Non-pigmented ciliary epithelial cell (primary cell): ENCODE measurements at places on chromosomes 16 and 17.

- DNase-seq = peak; percentile 67
Observed at GRCh38 chr16:70778901-70779309, 22.1 kb downstream of the VAC14 start.

DNA sequence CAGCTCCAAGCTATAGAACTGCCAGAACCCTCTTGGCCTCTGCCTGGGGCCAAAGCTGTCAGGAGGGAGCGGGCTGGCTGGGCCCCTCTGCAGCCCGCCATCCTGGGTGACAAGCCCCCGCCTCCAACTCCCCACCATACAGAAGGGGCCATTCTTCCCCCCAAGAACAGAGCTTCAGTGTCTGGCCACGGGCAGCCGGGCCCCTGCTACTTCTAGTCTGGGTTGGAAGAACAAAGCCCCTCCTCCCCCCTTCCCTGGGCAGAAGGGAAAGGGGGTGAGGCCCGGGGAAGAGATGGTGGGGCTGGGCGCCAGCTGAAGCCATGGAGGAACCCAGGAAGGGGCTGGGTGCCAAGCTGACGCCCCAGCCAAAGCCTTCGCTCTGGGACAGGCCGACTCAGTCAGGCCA, 9.0 kb downstream of the NAT9 start:
- no peak for DNase-seq

DNA sequence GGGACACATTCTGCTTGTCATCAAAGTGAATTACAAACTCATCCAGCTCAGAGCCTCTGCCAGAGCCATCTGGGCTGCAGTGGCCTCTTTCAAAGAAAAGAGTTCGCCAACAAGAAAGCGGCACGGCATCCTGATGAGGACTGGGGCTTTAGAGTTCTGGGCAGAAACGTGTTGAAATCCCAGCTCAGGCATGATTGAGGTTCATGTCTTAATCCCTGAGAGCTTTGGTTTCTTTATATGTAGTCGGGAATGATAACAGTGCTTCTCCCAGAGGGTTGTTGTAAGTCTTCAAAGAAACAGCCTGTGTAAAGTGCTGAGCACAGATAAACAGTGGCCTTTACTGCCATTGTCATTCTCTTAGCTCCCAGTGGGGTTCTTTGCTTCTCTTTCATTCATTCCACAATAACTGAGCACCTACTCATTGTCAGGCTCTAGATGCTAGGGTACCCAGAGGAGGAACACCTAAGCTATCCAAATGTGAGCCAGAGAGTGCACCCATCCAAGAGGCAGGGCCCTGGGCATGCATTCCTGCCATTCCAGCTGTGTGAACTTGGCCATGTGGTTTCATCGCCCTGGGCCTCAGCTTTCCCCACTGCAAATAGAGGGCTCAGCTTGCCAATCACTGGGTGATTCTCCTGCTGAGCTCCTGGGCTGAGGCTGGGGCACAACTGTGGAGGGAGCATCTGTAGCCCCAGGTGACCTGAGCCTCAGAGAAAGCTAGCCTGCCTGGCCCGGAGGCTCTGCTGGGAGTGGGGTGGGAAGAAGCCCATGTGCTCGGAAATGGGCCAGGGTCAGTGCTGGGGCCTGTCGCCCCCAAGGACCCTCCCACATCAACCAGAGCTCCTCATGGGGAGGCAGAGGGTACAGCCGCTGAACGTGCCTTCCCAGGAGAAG, 38.3 kb upstream of the CRHR1 start:
- no peak for DNase-seq

- no peak for DNase-seq
Observed at GRCh38 chr16:89598199-89598598, 15.2 kb upstream of the DPEP1 start.

DNA sequence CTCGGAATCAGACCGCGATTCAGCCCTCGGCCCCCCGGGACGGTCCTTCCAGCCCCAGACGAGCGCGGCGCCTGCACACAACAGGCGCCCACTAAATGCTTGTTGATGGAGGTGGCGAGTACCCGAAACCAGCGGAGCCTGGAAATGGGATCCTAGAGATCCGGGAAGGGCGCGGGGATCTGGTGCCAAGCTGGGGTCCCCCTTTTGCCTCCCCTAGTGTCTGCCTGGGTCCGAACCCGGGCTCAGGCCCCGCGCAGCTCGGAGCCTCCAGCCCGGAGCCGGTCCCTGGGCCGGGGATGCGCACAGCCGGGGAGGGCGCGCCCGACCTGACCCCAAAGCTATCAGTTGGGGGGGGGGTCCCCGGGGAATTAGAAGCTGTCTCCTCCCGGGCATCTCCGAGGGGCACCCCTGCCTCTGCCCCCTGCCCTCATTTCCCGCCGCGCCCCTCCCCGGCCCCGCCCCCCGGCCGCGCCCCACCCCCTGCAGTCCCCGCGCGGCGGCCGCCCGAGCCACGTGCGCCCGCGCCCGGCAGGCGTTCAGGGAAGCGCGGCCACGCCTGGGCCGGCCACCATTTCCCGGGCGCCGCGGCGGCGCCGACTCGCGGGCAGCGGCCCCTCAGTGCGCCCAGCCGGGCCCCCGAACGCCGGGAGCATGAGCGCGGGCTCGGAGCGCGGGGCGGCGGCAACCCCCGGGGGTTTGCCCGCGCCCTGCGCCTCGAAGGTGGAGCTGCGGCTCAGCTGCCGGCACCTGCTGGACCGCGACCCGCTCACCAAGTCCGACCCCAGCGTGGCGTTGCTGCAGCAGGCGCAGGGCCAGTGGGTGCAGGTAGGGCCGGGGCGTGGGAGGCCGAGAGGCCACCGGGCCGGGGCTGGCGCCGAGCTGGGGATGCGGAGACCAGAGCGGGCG, at the start of gene CPNE7:
Gene CPNE7, plus strand, starts transcription at position 512 of the 906 bp plus-strand sequence. Its CDS starts 140 bp downstream, at position 652.
- DNase-seq = no peak

DNA sequence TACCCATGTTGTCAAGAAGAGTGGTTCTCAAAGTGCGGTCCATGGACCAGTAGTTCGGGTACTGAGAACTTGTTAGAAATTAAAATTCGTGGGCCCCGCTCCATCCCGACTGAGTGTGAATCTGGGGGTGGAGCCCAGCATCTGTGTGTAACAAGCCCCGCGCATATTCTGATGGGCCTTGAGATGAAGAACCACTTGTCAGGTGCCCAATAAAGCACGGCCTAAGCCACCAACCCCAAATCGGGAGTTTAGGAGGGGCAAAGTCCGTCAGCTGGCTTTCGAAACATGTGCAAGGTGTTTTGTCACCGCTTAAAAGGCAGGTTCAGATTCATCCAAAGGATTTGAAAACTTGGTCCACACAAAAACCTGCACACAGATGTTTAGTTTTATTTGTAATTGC, 29.5 kb downstream of the PSMD12 start:
- no peak for DNase-seq

DNA sequence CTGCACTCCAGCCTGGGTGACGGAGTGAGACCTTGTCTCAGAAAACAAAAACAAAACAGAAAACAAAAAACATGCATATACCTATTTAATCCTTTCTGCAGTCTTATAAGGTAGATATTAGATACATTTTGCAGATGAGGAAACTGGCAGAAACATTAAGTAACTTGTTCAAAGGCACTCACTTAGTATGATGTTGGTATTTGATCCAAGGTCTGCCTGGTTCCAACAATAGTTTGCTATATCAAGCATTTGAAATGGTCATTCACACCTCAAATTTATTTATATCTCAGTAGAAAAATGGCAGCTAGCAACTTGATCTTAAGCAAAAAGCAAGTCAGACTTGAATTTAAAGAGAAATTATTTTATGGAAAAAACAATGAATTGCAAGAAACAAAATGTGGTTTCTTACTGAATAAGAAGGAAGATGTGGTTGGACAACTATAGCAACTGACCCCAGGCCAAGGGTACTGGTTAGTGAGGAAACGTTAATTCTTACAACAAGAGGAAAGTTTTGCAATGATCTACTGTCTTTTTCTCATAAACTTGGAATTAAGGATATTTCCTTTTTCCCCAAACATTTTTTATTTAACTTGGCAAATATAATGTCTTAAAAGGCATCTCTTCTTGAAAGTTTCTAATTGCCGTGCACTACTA, 19.7 kb downstream of the DHRS7B start:
- DNase-seq = no peak

GRCh38 chr16:17235147-17235815, 235.5 kb downstream of the XYLT1 start:
- DNase-seq = no peak

DNA sequence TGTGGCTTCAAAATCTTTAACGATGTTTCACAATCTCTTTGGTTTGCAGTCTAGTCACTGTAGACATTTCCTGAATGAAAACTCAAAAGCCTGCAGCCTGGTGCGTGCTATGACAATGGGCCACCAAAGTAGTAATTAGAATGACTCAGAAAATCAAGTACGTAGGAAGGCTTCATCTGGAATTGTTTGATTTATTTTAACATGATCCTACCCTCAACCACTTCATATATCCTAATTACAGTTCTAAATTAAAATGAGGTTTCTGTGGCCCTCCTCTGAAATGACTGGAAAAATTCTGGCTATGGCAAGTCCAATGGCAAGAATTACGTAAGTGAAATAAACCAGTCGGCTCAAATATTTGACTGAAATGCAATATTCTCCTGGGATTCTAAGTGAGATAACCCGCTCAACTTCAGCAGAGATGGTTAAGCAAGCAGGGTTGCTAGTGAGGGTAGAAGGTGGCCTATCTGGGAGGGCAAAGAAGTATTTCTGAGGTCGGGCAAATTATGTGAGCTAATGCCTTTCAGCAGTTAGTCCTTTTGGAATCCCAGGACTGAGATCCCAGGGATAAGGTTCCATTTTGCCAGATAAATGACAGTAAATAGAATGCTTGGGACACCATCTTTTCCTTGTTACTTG, 145.6 kb upstream of the MYOCD start:
- no peak for DNase-seq

DNA sequence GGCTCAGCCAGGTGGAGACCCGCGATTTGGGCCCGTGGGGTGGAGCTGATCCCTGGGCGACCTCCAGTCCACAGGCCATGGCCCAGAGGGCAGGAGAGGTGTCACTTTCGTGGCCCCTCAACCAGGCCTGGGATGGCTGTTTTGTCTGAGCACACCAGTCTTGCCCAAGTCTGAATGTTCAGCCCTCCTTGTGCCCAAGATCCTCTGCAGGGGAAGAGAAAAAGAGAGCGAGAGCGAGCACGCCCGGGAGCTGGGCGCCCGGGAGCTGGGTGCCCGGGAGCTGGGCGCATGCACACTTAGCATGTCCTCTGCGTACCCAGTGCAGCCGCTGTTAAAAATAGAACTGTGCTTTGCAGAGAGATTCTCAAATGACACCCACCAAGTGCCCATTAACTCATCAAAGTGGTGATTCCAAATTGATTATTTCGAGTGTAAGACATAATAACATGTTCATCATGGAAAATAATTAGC, 403.3 kb upstream of the TNRC6C start:
- no peak for DNase-seq

DNA sequence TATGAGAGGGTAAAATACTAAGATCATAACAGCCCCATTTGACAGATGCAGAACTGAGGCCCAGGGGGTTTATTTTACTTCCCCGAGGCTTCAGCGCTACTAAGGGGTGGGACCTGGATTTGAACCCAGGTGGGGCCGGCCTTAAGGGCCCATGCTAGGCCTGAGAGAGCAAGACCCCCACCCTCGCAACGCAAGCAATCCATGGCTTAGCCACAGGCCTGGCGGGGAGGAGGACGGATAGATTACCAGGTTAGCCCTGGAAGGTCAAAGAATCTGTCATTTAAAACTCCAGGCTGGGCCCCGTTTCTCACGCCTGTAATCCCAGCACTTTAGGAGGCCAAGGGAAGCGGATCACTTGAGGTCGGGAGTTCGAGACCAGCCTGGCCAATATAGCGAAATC, 1.9 kb upstream of the CDH3 start:
- DNase-seq = no peak

DNA sequence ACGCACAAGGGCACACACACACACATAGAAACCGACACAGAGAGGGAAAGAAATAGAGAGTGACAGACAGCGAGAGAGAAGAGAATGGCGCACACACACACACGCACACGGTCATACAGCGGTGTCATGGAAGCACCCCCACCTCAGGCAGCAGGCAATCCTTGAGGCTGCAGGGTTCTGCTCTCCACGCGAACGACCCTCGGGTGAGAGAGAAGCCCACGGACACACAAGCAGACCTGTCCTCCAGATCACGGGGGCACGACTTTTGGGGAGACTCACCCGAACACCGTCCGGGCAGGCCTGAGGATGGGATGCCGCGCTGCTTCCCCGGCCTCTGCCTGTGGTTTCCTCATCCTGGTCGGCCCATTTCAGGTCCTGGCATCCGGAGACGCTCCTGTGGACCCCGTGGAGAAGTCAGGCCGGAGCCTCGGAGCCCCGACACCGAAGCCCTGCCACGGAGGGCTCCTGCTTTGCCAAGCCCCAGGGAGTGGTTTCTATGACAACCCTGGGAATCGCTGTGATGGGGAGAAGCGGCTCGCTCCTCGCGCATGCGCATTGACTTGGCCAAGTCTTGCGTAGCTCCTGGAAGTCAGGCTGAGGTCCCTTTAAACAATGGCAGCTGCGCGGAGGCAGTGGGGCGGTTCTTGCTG, 118.2 kb upstream of the KCNJ18 start:
- DNase-seq = peak; percentile 13

GRCh38 chr17:50631908-50632571, 2.6 kb upstream of the ABCC3 start:
- DNase-seq = no peak

- no peak for DNase-seq
Observed at GRCh38 chr16:57264381-57264780, 19.3 kb downstream of the ARL2BP start.

GRCh38 chr16:30767767-30768465, 5.8 kb downstream of the RNF40 start:
- DNase-seq = no peak

GRCh38 chr17:21278450-21279197, 5.9 kb upstream of the MAP2K3 start:
- no peak for DNase-seq

GRCh38 chr17:15893658-15894024, 51.3 kb upstream of the ADORA2B start:
- no peak for DNase-seq
